ENCODE measurements at places on chromosomes 2 and 18. TPM values are rescaled to one million over a fixed set of nuclear protein-coding genes. Genes with fewer than 3 reads are reported as not detected.

DNA sequence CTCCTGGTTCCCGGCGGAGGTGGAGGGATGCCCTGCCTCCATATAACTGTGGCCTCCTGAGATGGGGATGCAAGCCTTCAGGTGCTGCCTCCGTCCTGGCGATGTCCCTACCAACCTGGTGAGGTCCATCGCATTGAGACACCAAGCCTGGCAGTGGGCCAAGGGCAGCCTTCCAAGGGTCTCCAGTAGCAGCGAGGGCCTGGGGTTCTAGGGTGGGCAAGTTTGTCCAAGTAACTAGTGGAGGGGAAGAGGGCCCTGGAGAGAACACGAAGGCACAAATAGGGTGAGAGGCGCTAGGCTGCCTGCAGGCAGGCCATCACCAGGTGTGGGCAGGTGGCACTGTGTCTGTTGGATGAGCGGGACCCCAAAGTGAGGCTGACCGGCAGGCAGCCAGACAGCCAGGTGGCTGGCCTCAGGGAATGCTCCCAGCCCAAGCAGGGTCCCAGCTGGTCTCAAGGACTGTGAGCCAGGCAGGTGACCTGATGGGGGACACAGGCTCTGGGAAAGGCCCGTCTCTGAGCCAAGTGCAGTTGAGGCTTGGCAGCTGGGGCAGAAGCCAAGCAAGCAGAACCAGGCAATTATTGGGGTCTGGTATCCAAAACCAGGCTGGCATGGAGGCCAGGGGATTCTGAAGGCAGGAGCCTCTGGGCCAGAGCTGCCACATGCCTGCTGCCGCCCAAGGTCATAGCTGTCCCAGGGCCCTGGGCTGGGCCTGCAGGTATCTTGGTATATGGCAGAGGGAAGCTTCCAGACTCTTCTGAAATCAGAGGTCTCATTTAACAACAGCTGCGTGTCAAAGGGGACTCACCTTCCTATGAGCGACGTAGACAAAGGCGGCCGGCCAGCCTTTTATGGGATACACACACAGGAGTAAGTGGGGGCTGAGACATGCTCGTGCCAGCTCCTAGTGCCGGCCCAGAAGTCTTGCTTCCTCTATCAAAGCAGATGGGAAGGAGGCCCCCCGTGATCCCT, 23.4 kb downstream of the RAMP1 start:
- DNase-seq, result peak; percentile 55

Gene TXNDC2
- total RNA-seq, result not detected

DNA sequence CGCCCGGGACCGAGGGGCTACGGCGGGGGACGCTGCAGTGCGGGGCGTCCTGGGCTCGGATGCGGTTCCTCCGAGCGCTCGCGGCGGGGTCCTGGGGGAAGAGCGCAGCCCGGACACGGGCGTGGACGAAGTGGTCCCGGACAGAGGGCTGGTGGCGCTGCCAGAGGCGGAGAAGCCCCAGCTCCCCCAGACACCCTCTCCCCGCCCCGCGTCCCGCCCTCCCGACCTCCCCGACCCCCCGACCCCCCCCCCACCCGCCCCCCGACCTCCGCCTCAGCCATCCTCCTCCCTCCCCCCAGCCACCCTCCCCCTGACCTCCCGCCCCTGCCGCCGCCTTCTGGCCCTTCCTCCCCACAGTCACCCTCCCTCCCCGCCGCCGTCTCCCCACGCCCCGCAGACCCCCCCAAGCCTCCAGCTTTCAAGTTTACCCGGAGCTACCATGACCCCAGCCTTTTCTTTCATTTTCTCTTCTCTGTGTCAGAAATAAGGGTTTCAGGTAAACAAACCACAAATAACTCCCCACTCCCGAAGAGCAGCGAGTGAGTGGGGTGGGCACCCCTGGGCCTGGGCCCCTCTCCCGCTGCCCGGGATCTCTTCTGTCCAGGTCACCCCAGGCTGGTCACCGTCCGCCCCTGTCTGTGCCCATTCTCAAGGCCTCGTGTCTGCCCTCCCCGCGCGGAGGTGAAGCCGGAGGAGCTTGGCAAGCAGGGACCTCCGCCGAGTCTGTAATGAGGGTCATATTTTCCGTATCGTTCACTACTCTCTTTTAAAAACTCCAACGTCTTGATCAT, 5.1 kb downstream of the NFATC1 start:
- DNase-seq, result peak; percentile 45

- peak; percentile 95 for DNase-seq
Observed at GRCh38 chr2:85611705-85612587, at the start of gene C2orf68. TSS of gene C2orf68 (minus strand) at chr2:85612066. CDS start at chr2:85611984, 82 bp downstream.

- DNase-seq, result peak; percentile 77
Observed at GRCh38 chr2:100262555-100263320, 59.6 kb downstream of the LONRF2 start.

GRCh38 chr2:12321886-12322285, 394.9 kb upstream of the TRIB2 start:
- no peak for DNase-seq

DNA sequence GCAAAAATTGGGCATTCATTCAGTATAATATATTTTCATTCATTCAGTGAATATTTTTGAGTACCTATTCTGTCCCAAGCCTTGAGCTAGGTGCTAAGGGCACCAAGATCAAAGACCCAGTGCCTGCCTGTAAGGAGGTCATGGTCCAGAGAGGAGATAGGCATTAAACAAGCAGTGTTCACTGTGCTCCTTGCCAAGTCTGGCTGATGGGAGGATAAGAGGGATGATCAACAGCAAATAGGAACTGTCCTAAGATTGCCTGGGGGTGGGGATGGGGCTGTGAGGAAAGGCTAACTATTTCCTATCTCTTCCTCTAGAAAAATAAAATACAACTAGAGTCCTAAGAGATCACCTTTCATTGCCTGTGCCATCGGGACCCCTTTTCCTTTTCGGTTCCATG, 60.4 kb downstream of the SETBP1 start:
- DNase-seq, result no peak

DNA sequence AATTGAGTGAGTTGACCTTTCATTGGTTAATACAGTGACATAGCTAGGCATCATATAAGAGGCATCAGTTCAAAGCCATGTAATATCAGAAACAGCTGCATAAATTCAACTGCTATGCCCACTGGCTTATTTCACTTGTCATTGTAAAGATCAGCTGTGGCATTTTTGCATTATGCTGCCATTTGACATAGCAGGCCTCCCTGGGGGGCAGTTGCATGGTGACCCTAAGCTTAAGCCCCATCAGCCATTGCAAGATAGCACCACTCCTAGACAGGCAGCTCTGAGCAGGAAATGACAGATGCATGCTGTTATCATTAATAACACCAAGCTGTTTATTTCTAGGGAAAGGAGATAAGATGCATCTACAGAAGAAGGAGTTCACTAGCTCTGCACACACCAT, 233.4 kb upstream of the CNTNAP5 start:
- no peak for DNase-seq

DNA sequence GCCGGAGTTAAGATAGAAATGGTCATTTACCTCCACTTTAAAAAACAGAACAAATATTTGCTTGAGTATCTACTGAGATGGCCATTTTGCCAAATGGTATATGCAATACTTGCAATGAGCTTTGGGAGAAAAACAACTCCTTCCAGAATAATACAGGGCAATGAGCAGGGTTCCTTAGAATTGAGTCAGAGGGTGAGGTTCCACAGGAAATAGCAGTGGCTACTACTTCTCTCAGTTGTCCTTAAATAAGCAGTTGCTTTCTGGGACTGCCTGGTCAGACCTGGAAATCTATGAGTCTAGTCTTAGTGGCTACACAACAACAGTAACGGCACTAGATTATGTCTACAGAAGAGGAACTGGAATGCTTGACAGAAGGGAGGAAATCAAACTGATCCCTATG, 80.9 kb upstream of the CCDC85A start:
- DNase-seq, result no peak

Gene DGUOK
- total RNA-seq, result 18.1 TPM

Gene SCN9A
- total RNA-seq, result 1.3 TPM

DNA sequence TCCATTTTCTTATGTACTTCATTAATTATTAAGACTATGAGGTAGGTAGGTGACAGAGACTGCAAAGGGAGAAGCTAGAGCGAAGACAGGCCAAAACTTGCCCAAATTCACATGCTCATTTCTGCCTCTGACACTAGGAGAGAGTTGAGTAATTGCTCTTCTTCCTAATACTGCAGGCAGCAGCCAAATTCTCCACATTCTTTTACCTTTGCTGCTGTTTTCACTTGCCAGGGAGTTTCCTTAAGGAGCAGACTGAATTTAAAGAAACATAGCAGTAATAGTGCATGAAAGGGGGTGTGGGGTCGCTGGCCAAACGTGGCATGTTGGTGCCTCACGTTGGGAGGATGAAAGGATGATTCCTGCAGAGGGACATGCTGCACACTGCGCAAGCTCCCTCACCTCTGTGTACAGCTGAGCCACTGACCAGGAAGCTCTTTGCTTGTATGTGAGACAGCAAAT, 12.3 kb downstream of the CRIM1 start:
- DNase-seq, result no peak

GRCh38 chr2:64419596-64420165, 34.3 kb upstream of the LGALSL start:
- DNase-seq, result no peak

DNA sequence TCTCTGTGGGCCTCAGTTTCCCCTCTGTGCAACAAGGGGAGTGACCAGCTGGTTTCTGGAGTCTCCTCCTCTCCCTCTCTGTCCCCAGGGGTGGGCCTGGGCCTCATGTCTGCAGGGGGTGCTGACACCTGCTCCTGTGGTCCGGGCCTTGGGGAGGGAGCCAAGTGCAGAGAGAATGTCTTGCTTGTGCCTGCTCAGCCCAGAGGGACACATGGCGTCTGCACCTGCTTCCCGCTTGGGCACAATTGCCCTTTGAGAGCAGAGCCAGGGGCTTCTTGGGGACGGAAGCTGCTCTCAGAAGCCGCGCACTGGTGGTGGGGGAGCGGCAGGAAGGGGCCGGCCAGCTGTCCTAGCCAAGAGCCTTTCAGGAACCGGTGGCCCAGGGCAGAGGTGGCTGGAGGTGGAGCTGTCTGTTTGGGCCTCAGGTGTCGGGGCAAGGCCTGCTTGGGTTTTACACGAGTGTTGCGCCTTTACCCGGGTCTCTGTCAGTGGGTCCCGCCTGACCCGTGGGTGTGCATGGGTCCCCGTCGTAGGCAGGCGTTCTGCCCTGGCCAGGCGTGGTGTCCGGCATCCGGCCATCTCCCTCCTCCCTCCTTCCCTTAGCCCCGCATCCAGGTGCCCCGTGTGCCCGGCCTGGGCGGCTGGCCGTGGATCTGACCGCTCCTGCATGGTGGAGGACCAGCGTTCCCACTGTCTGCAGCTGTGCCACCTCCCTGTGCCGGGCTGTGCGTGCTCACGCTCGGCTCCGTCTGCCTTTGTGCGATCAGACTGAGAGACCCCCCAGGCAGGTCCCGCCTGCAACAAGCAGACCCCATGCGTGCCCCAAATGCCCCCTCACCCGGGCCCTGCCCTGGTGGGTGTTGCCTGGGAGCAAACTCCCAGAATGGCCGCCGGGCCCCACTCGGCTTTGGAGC, 4.0 kb downstream of the NEU4 start:
- DNase-seq, result no peak

All from left ventricle myocardium superior (tissue), 1 donor.